ENCODE measurements at places on chromosomes 7 and 10.

DNA sequence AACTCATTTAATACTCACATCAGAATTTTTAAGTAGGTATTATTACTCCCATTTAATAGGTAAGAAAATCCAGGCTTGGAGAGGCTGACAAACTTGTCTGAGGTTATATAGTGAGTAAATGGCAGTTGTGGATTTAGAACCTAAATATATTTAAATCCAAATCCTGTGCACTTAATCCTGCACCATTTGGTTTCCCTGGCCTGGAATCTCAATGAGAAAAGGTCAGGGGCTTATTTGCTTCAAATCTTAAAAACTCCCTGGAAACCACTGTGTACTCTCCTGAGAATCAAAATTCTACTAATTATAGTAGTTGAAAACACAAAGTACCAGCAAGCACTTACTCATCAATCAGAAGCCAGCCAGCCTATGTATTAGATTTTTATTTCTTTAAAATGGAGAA, 97.7 kb downstream of the DNMBP start:
- no peak for DNase-seq

DNA sequence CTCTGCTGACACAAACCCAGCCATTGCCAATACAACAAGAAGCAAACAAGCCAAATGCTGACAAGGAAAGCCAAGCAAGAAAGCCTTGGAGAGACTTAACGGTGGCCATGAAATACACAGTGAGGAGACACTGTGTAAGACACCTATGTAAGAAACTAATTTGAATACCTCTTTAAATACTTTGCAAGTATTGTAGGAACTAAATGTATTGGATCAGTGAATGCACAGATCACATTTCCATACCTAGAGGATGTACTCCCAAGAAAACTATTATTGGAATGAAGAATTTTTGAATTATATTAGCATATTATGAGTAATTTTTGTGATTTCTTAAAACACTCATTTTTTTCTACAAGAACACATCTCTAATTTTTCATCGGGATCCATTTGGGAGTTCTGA, 34.0 kb downstream of the ETV1 start:
- no peak for DNase-seq

DNA sequence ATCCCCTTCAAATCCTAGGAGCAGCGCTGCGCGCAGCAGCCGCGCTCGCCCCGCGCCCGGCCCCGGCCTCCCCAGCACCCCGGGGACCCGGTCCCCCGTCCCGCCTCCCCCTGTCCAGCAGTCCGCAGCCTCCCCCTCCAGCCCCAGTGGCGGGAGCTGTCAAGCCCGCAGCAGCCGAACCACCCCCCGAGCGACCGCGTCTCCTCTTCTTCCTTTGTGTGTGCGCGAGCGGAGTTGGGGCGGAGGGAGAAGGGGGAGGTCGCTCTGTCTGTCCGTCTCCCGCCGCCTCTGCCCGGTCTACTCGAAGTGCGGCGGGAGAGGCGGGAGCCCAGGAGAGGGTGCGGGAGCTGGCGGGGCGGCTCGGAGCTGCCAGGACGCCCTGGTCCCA, 375 bp upstream of the CHN2 start:
- no peak for DNase-seq

DNA sequence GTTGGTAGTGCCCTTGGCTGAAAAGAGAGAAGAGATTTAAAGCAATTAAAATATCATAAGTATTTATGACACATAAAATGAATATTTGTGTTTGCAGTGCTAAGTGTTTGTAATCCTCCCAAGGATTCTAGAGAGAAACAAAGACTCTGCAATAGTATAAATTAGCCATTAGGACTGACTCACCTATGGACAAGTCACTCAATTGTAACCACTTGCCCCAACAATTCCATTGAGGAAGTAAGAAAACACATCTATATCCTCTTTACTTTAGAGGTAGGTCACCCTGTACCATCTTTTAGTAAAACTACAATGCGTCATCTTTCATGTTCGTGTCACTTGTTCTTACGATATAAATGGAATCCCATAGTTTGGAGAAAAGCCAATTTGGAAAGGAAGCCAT, 85.7 kb upstream of the INHBA start:
- no peak for DNase-seq

- no peak for DNase-seq
These were observed 616.1 kb downstream of the LRMDA start for GRCh38 chr10:76047521-76047920.

GRCh38 chr10:130747356-130747755, 564.2 kb downstream of the TCERG1L start:
- no peak for DNase-seq

GRCh38 chr10:120987359-120987758, 136.2 kb downstream of the WDR11 start:
- DNase-seq: no peak

- peak; percentile 35 for DNase-seq
These were observed 276.1 kb downstream of the DNAJB6 start for GRCh38 chr7:157612664-157613561.

- no peak for DNase-seq
These were observed 94.6 kb downstream of the FAS start for GRCh38 chr10:89085153-89085552.

- no peak for DNase-seq
These were observed 591.6 kb downstream of the SDK1 start for GRCh38 chr7:3892686-3893085.

- DNase-seq: no peak
These were observed 97.5 kb downstream of the UBE2H start for GRCh38 chr7:129855234-129855673.

- no peak for DNase-seq
These were observed 11.4 kb downstream of the CLDN3 start for GRCh38 chr7:73758581-73759138.

DNA sequence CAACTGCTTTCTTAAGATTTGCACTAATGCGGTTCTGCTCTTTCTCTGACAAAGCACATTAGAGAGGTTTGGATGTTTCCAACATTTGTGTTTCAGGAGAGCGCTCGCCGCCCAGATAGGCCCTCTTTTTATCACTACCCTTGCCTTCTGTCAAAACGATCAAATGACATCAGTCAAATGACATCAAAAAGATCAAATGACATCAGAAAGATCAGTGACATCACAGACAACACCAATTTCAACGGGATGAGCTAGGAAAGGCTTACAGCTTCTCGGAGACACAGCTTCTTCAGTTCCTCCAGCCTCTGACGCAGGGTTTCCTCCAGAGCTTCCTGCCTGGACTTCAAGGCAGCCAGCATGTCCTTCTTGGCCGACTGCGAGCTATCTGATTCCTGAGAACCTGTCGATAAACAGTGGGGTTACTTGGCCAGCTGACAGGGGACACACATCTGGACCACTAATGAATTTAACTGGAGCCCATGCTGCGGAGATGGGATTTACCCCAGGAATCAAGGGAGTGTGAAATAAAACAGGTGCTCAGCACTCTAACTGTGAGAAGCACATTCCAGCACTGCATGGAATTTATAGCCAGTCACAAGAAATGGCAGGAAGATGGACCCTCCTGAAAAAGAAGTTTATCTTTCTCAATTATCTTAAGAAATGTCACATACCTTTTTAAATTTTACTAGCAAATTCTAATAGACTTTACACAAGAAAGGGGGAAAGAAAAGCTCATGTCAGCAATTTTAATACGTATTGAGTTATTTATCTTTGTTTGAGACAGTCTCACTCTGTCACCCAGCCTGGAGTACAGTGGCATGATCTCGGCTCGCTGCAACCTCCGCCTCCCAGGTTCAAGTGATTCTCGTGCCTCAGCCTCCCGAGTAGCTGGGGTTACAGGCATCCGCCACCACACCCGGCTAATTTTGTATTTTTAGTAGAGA, 88.2 kb downstream of the PRPF18 start:
- DNase-seq: no peak

GRCh38 chr7:144474800-144475615, 71.5 kb upstream of the NOBOX start:
- DNase-seq: no peak

- DNase-seq: no peak
These were observed 641.5 kb upstream of the SORCS1 start for GRCh38 chr10:107806026-107806425.

- DNase-seq: no peak
These were observed 29.5 kb upstream of the HYCC1 start for GRCh38 chr7:23043441-23043840.

DNA sequence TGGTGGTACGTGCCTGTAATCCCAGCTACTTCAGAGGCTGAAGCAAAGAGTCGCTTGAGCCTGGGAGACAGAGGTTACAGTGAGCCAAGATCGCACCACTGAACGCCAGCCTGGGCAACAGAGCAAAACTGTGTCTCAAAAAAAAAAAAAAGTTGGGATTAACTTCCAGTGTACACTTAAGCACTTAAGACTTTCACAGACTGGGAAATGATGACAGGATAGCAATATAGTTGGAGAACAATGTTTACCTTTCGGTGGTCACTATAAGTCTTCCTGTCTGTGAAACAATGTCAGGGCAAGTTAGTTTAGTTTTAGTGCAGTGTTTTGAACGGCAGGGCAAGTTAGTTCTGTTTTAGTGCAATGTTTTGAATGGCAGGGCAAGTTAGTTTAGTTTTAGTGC, 130.2 kb downstream of the TPST1 start:
- no peak for DNase-seq

DNA sequence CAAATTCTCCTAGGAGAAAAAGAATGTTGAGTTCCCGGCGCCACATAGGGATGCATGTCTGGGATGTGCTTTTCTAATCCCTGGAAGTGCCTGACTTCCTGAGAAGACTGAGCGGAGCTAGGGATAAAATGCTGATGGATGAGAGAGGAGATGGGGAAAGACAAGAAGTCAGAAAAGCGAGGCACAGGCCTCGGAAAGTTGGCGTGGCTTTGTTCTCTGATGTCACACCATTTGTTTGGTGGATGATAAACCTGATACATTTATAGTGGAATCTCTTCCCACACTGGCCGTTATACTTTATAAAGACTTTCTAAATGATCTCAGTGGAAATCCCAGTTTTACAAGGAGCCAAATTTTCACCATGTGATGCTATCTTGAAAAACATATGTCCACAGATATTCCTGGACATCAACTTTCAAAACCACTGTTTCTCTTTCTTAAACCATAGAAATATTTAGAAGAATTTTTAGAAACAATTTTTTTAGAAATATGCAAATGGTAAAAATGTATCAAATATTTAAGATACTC, 188.8 kb upstream of the SVIL start:
- DNase-seq: no peak

- no peak for DNase-seq
These were observed 15.9 kb downstream of the FKBP6 start for GRCh38 chr7:73343671-73344380.

Data from stimulated activated CD4-positive, alpha-beta T cell treated with anti-CD3 and anti-CD28 coated beads, Interleukin-2, amount 100 ng/mL, for 4 hours (primary cell).